Activated naive CD8-positive, alpha-beta T cell treated with anti-CD3 and anti-CD28 coated beads, Interleukin-2, amount 50 U/mL, for 24 hours (primary cell): ENCODE measurements at places on chromosomes 13 and 19.

- peak; percentile 26 for DNase-seq
Observed at GRCh38 chr13:50410921-50411746, 395.9 kb downstream of the KCNRG start.

- no peak for DNase-seq
Observed at GRCh38 chr13:52371736-52372247, 34.2 kb downstream of the THSD1 start.

GRCh38 chr19:13463296-13463695, 43.0 kb downstream of the CACNA1A start:
- peak; percentile 18 for DNase-seq

DNA sequence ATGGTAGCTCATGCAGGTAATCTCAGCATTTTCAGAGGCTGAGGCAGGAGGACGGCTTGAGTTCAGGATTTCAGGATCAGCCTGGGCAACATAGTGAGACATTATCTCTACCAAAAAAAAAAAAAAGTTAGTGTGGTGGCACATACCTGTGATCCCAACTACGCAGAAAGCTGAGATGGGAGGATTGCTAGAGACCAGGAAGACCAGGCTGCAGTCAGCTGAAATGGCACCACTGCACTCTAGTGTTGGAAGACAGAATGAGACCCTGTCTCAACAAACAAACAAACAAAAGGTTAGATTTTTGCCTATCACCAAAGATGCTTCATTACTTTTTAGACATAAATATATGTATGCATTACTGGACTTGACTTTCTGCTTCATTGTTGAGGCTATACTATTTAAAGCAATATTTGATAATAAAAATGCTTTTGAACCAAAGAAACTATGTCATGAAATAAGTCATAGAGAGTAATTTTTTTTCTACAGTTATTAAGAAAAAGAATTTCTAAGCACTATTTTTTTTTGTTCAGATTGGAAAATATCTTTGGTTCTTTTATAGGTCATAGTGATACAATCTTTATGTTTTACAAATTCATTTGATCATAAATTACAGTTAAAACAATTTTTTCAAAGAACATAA, 1180.1 kb upstream of the ATXN8OS start:
- DNase-seq = no peak

DNA sequence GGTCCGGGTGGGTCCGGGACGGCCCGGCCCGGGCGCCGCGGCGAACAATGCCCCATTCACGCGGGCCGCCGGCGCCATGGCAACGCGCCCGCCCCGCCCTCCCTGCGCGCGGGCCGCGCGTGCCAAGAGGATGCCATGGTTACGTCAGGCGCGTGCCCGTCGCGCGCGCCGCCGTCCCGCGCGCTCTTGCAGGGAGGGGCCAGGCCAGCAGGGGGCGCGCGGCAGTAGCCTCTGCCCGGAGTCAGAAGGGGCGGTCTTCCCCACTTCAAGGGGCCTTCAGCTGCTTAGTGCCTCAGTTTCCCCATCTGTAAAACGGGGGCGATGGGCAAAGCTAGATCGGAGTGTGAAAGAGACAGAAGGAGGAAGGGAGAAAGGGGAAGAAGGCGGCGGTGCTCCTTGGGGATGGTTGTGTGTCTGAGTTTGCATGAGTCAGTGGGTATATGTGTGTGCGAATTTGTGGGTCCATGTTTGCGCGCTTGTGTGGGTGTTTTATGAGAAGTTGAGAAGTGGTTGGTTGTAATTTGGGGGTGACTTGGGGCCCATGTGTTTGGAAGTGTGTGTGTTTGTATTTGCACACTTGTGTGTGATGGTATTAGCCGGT, 11.6 kb upstream of the NFIX start:
- peak; percentile 87 for DNase-seq

GRCh38 chr13:28271056-28271840, 132.9 kb downstream of the PAN3 start:
- no peak for DNase-seq
